NB4 (cell line): ENCODE measurements at places on chromosomes 6 and 20.

GRCh38 chr20:60803335-60804055 lies 448.6 kb upstream of the CDH4 start:
- DNase-seq = no peak

GRCh38 chr6:47352966-47353365 lies 43.3 kb upstream of the TNFRSF21 start:
- no peak for DNase-seq

DNA sequence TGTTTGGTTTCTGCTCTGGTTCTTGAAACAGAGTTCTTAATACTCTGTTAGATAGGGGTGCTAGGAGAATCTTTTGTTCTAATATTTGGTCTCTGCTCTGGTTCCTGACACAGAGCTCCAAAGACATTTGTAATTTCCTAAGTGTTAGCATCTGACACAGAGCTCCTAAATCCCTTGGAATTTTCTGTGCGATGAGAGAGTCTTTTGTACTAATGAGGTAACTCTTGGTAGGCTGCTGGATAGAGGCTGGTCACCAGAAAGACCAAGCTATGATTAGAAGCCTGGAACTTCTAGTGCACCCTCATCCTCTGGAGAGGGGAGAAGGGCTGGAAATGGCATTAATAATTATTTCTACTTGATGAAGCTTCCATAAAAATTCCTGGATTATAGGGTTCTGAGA lies 7.7 kb upstream of the CD109 start:
- DNase-seq = no peak

DNA sequence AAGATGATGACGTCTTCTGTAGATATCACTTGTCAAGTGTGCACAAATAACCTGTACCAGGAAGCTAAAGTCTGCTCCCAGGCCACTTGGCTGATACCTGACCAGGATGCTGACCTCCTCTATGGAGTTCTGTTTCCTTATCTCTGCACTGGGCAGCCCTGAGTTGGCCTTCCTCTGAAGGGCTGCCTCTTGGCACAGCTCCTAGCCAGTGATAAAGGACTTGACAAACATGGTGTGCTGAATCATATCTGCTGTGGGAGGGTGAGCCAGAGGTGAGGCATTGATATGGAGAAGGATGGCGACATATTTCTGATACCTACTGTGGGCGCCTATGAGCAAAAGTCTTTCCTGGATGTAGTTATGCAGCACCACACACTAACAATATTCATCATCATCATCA lies 32.8 kb upstream of the FOXA2 start:
- DNase-seq = no peak

- DNase-seq = no peak
These were observed 72.6 kb downstream of the INSM1 start for GRCh38 chr20:20440481-20440880.

GRCh38 chr6:4973982-4974745 lies 29.7 kb downstream of the RPP40 start:
- no peak for DNase-seq

GRCh38 chr6:84774157-84774984 lies 10.0 kb upstream of the TBX18 start:
- DNase-seq = no peak

DNA sequence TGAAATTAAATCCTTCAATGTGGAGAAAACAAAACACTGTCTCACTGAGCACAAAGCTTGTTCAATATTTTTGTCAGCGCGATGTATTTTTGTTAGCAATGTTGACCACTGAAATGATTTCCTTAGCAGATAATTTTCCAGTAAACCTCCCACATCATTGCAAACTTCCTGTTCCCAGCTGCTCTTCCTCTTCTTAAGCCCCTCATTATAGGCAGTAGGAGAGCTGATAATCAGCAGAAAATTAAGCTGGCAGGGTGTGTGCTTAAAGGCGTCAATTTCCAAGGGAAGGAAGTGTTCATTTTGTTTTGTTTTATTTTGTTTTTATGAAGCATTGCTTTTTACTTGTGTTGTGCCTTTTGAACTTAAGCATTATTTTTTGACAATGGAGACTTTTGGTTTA lies 29.1 kb upstream of the TMEM14A start:
- DNase-seq = peak; percentile 80

DNA sequence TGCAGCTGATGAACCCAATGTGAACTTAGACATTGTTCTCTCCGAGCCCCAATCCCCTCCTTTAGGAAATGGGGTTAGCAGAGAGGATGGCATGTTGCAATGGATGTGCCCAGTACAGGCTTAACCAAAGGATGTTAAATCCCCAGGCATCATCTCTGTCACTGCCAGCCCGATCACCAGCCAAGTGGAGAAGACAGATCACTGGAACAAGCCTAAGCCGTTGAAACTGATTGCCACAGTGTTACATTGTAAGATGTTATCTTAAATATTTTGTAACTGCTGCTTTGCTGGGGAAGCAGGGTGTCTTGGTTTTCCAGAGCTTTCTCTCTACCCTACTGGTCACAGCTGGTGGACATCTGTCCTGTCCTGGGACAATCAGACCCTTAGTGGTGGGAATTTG lies 783.4 kb upstream of the CHD6 start:
- peak; percentile 6 for DNase-seq

GRCh38 chr6:88376768-88377387 lies 210.7 kb upstream of the CNR1 start:
- DNase-seq = no peak

DNA sequence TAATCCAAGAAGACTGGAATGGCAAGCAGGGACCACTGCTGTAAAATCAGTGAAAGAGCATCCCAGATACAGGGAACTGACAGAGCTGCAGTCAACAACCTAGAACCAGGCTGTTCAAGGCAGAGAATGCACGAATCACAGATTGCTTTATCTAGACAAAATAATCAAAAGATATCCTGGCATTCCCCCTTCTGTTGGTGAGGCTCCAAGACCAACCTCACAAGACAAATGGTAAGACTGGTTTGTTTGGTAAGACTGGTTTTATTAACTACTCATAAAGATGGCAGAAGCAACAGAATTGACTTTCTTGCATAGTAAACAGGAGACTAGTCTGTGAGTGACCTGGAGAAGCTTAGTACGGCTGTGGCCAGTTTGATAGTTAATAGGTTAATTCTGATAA lies 88.8 kb upstream of the AHI1 start:
- no peak for DNase-seq

DNA sequence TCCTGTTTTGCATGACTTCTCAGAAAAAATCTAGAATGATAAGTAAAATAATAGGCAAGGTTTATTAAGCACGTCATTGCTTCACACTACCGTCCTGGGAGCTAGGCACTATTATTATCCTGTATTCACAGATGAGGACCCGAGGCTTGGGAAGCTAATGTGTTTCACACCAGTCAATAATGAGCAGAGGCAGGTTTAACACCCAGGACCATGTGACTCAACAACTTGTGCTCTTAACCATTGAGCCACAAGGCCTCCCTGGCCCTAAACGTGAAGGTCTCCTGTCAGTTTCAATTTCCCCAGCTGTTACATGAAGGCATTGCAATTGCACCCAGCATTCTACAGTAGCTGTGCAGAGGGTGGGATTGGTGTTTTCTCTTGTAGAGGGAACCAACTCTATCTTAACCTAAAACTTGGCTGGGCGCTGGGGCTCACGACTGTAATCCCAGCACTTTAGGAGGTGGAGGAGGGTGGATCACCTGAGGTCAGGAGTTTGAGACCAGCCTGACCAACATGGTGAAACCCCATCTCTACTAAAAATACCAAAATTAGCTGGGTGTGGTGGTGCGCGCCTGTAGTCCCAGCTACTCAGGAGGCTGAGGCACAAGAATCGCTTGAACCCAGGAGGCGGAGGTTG lies 191.2 kb downstream of the BCAS1 start:
- DNase-seq = no peak

DNA sequence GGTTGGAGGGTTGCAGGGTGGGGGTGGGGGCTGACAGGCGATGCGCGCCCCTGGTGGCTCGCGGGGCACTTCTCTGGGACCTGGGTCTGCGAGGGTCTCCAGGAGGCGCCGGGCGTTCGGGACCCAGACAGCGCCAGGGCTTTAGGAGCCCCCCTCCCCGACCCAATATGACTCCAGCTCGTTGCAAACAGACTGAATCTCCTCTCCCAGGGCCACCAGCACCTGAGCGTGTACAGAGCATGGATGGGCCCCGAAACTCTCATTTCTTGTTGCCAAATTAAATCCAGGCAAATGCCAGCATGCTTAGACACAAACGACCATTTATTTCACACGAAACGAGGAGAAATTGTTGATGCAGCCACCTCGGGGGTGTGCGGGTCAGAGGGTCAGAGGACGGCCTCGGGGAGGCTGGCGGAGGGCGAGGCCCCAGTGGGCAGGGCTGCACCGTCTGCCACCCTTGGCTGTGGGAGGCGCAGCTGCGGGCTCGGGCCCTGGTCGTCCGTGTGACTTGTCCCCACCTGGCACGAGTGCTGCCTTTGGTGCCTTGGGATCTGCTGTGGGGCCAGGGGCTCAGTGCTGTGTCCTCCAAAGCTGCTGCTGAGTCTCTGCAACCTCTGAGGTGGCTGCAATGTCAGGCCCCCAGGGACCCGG lies 20.9 kb upstream of the GATA5 start:
- peak; percentile 49 for DNase-seq

- DNase-seq = no peak
These were observed 214.3 kb upstream of the PLN start for GRCh38 chr6:118333772-118334171.

GRCh38 chr20:9331707-9332435 lies 182.5 kb upstream of the LAMP5 start:
- no peak for DNase-seq

DNA sequence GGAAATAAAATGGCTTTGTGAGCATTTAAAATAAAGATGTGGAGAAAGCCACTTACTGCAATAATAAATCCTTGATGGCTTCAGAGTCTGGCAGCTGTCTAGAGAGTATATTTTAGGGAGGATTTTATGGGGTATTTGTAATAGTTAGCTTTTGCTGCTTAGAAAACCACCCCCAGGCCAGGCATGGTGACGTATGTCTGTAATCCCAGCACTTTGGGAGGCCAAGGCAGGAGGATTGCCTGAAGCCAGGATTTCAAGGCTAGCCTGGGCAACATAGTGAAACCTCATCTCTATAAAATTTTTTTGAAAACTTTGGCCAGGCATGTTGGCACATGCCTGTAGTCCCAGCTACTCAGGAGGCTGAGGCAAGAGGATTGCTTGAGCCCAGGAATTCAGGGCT lies 63.8 kb downstream of the ISM1 start:
- DNase-seq = no peak

- no peak for DNase-seq
These were observed 462.9 kb downstream of the ADGRB3 start for GRCh38 chr6:69097948-69098347.

- DNase-seq = no peak
These were observed 76.0 kb downstream of the MAN1A1 start for GRCh38 chr6:119273272-119274196.

- DNase-seq = peak; percentile 79
These were observed 12.1 kb upstream of the PDYN start for GRCh38 chr20:2005831-2006426.

GRCh38 chr6:72216222-72217068 lies 330.1 kb downstream of the RIMS1 start:
- DNase-seq = no peak

DNA sequence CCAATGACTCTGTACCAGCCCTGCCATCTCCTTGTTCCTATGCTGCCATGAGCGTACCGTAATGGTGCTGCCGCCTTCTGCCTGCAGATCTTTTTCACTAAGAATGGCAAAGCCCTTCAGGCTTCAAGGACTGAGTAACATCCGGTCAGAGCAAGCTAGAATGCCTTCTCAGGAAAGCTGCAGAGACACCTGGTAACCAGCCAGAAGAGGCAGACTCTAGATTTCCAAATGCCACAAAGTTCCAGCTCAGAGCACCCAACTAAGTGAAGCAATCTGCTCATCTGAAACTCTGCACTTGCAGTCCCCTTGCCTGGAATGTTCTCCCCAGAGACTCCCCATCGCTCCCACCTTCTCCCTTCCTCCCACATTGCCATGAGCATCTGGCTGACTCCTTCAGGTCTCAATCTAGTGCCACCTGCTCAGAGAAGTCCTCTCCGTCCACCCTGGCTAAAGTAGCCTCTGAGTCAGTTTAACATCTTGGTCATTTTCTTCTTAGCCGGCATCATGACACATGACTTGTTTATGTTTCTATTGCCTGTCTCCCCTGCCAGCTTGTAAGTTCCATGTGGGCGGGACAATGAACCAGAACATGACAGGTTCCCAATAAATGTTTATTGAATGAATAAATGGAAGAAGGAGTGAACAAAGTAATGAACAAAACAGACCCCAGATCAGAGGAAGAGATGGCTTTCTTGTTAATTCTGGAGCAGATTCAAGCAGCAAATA lies 6.9 kb upstream of the OCSTAMP start:
- DNase-seq = no peak

- DNase-seq = no peak
These were observed 133.1 kb upstream of the PTPRT start for GRCh38 chr20:43322851-43323250.

- no peak for DNase-seq
These were observed 585.7 kb downstream of the TENT5A start for GRCh38 chr6:81166770-81167169.

DNA sequence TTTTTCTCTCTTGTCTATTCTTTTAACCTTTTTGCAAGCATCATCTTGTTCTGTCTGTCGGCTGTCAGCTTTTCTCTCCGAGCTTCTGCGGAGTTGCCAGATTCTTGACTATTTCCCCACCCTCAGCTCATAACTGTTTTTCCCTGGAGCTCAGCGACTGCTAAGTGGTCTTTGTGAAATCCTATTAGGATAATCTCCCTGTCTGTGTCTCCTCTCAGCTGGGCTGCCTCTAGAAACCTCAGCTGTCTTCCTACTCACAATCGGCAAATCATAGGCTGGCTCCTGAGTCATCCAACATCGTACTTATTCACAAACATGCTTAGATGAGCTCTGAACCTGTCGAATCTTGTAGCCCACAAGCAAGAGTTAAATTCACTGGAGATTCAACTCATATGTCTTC lies 332.3 kb downstream of the PTPRT start:
- no peak for DNase-seq

DNA sequence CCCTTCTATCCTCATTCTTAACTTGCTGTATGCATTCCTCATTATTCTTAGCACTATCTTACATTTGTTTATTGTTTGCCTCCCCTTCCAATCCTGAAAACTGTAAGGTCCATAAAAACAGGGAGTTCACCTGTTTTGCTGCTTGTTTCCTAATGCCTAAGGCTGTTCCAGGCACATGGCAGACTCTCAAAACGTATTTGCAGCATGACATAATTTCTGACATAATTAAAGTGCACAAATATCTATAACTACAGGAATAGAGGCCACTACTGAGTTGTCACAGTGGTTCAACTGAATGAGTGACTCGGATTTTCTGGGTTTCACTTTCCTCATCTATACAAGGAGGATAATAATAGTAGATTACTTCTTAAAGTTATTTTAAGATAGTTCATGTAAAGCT lies 83.0 kb downstream of the HFE start:
- DNase-seq = no peak

- peak; percentile 53 for DNase-seq
These were observed 25.7 kb downstream of the NTSR1 start for GRCh38 chr20:62734326-62734725.

DNA sequence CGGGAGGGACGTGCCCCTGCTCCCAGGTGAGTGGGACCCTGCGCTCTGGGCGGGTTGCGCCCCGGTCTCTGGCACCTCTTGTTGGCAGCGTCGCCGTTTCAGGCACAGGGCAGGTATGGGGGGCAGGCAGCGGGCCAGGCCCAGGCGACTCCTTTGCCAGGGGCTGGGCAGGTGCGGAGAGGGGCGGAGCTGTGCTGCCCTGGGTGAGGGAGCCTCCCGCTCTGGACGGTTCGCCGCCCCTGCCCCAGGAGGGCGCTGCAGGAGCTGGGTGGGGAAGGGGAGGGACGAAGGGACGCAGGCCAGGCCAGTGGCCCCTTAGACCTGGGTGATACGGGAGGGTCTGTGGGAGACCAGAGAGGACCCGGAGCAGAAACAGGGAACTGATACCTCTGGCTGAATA lies 663.9 kb upstream of the DEFB115 start:
- DNase-seq = no peak

- no peak for DNase-seq
These were observed 29.7 kb upstream of the MDFI start for GRCh38 chr6:41608443-41609151.
